ENCODE measurements at places on chromosomes 12 and 14. TPM values are rescaled to one million over a fixed set of nuclear protein-coding genes. Genes with fewer than 3 reads are reported as not detected.

Gene TMEM119
- total RNA-seq = 2.1 TPM

Gene ATP23
- 5.3 TPM for total RNA-seq

Gene CDH24
- 3.7 TPM for total RNA-seq

Gene RESF1
- total RNA-seq = 113 TPM

Gene CPM
- total RNA-seq = 1.9 TPM

Gene SERPINA1
- 4.7 TPM for total RNA-seq

Gene HOXC12
- total RNA-seq = not detected

Gene CACNA1C
- 0.05 TPM for total RNA-seq

Gene FAM161B
- 1.5 TPM for total RNA-seq

Gene IGF1
- total RNA-seq = not detected

Gene ADAMTS20
- total RNA-seq = not detected

- DNase-seq = no peak
Measured at GRCh38 chr14:58131386-58131785, 20.6 kb downstream of the ARMH4 start.

DNA sequence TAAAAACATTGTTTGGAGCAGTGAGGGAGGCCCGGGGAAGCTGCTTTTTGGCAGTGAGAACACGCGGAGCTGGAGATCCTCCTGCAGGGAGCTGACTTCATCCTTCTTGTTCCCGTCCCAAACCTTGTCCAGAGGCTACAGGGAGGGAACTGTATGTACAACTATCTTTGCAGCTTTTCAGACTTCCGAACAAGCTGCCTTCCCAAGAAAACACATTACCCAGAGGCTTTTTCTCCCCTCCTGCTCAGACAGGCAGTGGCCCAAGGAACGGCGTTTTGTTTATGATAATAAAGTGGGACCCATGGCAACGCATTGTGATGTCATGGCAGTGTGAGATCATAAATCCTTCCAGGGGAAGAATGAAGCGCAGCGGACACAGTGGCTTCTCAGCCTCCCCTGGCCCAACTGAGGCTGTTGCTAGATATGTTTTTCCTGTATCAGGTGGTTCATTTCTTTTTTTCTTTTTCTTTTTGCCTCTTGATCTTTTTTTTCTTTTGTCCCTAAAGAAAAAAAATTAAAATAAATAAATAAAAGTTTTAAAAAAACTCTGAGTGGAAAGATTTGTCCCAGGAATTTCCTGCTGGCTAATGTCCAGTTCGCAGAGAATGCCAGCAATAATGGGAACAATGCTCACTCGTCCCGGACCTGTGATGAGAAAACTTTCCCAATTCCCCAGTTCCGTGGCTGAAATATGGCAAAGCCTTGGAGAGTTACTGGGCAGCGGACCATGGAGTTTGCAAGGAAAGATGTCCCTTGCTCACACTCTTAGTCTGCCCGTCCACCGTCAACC lies 103.4 kb upstream of the MAP1LC3B2 start:
- no peak for DNase-seq

DNA sequence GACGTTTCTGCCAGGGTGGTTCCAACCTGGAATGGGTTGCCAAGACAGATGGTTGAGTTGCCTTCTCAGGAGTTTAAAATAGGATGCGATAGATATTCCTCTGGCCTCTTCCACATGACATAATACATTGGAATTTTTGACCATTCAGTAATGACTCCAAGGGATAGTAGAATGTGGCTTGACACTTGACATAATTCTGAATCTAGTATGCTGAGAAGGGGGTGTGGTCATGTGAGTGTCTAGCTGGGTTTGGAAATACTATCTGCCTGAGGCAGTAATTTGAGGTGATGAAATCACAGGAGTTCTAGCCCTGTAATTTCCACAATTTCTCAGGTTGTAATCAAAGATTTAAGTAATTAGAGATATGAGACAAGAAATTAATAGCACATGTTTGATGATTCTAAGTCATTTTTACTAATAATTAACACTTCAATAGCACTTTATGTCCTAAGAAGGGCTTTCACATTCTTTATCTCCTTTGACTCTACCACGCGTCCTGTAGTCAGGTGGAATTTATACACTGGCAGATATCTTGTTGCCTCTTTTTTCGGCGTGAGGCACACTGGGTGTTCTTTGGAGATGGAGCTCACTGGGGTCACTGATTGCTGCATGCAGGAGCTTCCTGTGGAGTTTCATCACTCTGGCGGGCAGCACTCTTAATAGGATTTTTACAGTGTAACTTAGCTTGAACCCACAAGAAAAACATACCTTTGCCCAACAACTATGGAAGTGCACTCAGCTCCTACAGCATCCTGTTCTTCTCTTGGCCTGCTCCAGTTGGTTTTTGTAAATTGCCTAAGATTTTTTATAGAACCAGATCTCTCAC lies 3.2 kb upstream of the AMIGO2 start:
- DNase-seq = no peak

GRCh38 chr14:89325299-89325883 lies 91.6 kb downstream of the FOXN3 start:
- DNase-seq = no peak

DNA sequence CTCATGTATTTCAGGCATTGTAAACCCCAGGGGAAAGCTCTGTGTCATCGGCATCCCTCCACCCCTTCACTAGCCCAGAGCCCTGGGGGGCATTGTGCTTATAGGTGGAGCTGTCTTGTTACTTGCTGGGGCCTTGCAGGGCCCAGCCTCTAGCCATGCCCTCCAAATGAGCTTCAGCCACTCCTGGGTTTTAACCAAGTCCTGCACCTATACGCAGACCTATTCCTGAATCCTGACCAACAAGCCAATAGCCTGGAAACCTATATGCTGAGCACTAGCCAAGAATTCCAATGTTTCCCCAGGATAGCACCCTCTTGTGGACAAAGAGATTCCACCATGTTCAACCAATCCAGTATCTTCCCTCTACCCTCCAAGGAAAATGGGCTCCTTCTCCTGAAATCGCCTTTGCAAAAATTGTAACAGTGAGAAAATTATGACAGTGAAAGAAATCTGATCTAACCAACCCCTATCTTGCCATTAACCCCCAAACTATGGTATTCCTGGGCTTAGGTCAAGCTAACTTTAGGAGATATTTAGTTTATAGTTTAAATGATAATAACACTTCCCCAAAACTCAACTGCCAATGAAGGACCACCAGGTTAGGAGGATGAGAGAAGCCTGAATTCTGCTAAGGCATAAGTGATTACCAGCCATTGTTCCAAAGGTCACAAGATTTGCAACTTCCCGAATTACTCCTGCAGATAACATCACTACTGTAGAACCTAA lies 55.5 kb downstream of the TTC7B start:
- DNase-seq = no peak

GRCh38 chr12:28065889-28066630 lies 93.5 kb upstream of the PTHLH start:
- no peak for DNase-seq

DNA sequence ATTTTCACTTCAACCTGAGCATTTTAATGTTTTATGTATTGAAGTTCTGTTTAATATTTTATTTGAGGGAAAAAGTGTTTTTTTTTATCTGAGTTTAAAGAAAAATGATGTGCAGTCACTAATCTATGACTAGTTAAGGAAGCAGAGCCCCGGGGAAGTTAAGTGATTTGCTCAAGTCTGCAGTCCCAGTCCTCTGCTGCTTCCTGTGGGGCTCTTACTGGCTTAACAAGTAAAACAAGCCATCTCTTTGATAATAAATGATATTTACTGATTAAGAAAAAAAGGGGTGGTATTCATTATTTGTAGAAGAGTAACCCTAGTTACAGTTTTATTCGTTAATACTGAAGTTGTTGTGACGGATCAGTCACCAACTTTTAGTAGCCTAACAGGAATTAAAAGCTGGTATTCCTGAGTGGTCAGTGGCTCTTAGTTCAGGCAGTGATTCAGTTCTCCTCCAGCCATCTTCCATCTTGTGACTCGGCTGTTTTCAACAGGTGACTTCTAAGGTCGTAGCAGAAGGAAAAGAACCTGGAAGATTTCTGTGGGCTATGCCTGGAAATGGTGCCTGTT lies 21.7 kb downstream of the BICDL1 start:
- no peak for DNase-seq

DNA sequence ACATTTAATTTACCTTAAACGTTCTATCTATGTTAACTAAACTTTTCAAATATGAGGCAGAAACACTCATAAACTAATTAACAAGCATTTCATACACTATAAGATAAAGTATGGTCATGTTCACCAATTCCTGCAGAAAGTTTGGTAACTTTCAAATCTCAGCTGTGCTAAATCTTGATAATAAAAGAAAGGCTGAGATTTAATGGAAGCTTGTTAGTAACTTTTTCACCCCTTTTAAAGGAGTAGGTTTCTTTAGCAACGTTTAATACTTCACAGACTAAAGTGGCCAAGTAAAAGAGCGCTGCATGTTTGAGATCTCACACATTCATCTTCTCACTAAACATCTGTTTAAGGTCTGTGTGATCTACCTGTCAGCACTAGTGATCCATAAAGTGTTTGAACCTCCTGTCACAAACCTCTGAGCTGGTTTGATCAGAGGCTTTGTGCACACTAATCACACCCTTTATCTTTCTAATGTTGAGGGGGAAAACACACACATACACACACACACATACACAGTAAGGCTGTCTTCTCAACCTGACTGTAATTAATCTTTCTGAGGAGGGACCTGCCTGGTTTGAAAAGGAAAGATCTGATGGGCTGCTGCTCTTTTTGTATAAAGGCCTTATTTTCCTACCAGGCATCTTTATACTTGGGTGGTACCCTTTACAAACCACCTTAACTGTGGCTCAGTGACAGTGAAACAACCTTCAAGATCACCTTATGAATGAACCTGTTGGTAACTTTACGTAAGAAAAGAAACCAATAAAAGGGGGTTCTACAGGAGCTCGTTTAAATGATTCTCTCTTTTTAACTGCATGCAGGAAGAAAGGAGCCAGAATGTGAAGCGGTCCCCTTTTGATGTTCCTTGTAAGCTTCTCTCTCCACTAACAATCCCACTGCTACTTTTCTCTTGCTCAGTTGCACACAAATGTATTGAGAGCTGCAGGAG lies 244.2 kb downstream of the SOX5 start:
- DNase-seq = no peak

DNA sequence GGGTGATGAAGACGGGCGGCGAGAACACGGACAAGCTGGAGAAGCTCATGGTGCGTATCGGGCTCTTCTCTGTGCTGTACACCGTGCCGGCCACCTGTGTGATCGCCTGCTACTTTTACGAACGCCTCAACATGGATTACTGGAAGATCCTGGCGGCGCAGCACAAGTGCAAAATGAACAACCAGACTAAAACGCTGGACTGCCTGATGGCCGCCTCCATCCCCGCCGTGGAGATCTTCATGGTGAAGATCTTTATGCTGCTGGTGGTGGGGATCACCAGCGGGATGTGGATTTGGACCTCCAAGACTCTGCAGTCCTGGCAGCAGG lies 1.9 kb downstream of the FZD10 start:
- DNase-seq = no peak

DNA sequence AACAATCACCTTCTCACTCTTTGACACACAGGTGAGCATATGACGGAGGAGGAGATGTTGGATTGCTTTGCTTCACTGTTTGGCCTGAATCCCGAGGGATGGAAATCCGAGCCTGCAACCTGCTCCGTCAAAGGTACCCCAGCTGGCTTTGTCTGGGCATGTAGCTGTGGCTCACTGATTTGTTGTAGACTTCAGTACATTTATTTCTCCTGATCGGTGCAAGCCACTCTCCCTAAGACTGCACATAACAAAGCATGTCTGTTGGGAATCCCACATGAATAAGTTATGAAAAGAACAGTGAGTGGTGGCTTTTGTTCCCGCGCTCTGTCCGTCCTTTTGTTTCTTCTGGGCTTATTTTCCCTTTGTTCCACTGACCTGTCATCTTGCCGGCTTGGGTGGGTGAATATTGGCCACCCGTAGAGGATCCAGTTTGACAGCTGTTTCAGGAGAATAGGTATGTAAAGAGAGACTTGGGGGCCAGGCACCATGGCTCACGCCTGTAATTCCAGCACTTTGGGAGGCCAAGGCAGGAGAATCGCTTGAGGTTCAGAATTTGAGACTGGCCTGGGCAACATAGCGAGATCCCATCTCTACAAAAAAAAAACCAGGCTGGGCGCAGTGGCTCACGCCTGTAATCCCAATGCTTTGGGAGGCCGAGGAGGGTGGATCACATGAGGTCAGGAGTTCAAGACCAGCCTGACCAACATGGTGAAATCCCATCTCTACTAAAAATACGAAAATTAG lies 20.0 kb upstream of the BCL7A start:
- no peak for DNase-seq

- no peak for DNase-seq
Measured at GRCh38 chr14:91770185-91770584, 38.3 kb upstream of the CATSPERB start.

- no peak for DNase-seq
Measured at GRCh38 chr14:76940021-76940760, 88.3 kb downstream of the IRF2BPL start.

DNA sequence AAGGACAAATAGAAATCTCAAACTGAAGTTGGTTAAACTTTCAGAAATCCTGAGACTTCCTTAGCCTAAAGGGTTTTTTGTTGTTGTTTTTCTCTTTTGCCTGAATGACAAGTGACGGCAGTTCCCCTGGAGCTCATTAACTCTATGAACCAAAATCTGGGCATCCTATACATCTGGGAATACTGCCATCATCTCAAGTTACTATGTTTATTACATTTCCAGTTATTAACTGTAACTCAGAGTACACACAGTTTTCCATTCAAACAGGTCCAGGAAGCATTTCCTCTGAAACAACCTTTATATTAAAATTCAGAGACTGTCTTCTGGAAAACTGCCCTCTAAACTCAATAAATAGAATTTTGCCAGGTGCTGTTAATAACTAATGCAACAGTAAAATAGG lies 55.6 kb upstream of the CDKL1 start:
- DNase-seq = no peak

DNA sequence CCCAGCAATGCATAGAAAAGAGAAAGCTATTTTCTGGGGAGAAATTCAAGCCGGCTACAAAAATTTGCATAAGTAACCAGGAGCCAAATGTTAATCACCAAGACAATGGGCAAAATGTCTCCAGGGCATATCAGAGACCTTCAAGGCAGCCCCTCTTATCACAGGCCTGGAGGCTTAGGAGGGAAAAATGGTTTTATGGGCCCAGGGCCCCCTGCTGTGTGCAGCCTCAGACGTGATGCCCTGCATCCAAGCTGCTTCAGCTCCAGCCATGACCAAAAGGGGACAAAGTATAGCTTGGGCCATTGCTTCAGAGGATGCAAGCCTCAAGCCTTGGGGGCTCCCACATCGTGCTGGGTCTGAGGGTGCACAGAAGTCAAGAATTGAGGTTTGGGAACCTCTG lies 15.8 kb downstream of the TMEM233 start:
- DNase-seq = no peak

DNA sequence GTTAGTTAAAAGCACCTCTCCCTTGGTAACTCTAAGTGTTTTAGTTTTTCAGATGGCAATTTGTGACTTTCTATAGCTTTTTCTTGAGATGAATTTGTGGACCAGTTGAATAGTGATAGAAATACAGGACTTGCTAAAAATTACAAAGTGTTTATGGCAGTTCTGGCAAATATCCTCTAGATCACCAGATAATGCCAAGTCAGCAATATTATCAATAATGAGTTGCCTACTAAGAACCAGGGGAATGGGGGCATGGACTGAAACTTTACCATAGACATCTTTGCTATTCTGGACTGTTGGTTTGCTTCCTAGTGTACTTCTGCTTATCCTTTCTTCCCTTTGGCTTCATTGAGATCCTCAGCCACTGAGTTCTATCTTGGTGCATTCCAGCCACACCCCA lies 584.2 kb downstream of the DIO2 start:
- DNase-seq = no peak

Measured in CD4-positive, alpha-beta T cell (primary cell).